IPS DF 6.9 (cell line): ENCODE measurements at places on chromosomes 12 and 14.

GRCh38 chr12:14618983-14619382 is 51.3 kb upstream of the PLBD1 start:
- H3K4me1 ChIP-seq: peaks cover 2% of the 10 kb centered on the region; the same call in 1 of the 2 replicates
- no peaks in the 10 kb centered on the region for H3K36me3 ChIP-seq
- no peak overlapping the region for H3K4me3 ChIP-seq
- no peaks in the 10 kb centered on the region for H3K27me3 ChIP-seq

- peaks cover 3% of the 10 kb centered on the region; the same call in 1 of the 2 replicates for H3K4me1 ChIP-seq
- H3K4me3 ChIP-seq: no peak overlapping the region
- no peaks in the 10 kb centered on the region for H3K36me3 ChIP-seq
- DNase-seq: no peak
These were observed 127.7 kb upstream of the MAX start for GRCh38 chr14:65229748-65230728.

DNA sequence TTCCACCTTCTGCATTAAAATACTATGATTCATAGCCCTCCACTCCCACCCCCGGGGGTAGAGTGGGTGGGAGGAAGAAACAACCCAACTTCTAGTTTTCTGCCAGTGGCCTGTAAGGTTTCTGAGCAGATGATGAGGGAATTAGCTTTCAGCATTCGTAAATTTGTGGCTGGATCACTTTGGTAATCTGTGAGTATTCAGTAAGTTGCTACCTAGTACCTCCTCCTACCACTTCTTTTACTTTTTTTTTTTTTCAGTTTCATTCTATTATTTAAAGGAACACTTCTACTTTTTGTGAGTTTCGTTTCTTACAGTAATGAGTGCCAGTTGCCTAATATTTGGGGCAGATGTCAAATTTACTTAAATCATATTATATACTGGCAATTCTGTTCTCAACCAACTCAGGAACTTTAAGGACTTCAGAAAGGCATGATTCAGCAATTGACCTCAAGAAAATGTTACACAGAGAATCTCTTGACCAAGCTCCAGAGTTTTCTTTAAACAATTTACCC is 42.4 kb upstream of the EMP1 start:
- H3K27me3 ChIP-seq: no peaks in the 10 kb centered on the region
- no peaks in the 10 kb centered on the region for H3K4me1 ChIP-seq
- no peak overlapping the region for H3K4me3 ChIP-seq
- H3K27ac ChIP-seq: no peak overlapping the region
- H3K36me3 ChIP-seq: no peaks in the 10 kb centered on the region
- DNase-seq: no peak

- H3K27me3 ChIP-seq: no peaks in the 10 kb centered on the region
- H3K4me1 ChIP-seq: peaks cover 1% of the 10 kb centered on the region; the same call in 1 of the 2 replicates
- H3K36me3 ChIP-seq: no peaks in the 10 kb centered on the region
- peak; percentile 50 for DNase-seq
- H3K4me3 ChIP-seq: no peak overlapping the region
These were observed 9.4 kb downstream of the ASPG start for GRCh38 chr14:104094709-104095425.

DNA sequence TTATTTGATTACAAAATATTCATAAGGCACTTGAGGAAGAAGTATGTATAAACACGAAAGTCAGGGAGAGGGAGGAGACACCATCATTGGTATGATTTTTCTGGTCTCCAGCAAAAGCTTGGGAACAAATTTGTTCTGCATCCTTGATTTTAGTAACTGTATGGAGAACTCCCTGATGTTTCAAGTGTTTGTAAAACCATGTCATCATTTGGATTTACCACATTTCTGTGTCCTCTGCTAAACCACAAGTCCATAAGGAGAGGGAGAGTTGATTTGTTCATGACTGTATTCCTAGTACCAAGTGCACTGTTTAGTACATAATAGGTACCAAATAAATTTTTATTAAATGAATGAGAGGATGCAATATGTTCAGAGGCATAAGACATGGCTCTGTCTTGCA is 181.1 kb downstream of the BTG1 start:
- no peaks in the 10 kb centered on the region for H3K27me3 ChIP-seq
- no peaks in the 10 kb centered on the region for H3K4me1 ChIP-seq
- no peaks in the 10 kb centered on the region for H3K36me3 ChIP-seq
- no peak for DNase-seq
- H3K4me3 ChIP-seq: no peak overlapping the region

DNA sequence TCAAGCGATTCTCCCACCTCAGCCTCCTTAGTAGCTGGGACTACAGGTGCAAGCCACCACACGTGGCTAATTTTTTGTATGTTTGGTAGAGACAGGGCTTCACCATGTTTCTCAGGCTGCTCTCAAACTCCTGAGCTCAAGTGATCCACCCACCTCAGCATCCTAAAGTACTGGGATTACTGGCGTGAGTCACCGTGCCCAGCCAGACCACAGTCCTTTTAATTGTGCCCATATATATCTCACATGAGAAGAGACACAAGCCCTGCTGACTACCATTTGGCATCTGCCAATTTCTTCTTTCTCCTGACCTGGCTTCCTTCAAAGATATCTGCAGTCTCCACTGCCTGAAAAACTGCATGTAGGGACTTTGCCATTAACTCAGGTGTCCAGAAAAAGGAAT is 142.5 kb downstream of the DPY19L2 start:
- H3K4me1 ChIP-seq: no peaks in the 10 kb centered on the region
- no peak overlapping the region for H3K4me3 ChIP-seq
- no peak overlapping the region for H3K27ac ChIP-seq
- no peaks in the 10 kb centered on the region for H3K36me3 ChIP-seq
- DNase-seq: no peak
- no peaks in the 10 kb centered on the region for H3K27me3 ChIP-seq
